ENCODE measurements at places on chromosomes 12 and 14. TPM values are rescaled to one million over a fixed set of nuclear protein-coding genes. Genes with fewer than 3 reads are reported as not detected.

GRCh38 chr14:104494483-104494882 lies 85.1 kb upstream of the C14orf180 start:
- no peak for DNase-seq

- DNase-seq = no peak
These were observed 269.9 kb downstream of the CACNA1C start for GRCh38 chr12:2322554-2323120.

DNA sequence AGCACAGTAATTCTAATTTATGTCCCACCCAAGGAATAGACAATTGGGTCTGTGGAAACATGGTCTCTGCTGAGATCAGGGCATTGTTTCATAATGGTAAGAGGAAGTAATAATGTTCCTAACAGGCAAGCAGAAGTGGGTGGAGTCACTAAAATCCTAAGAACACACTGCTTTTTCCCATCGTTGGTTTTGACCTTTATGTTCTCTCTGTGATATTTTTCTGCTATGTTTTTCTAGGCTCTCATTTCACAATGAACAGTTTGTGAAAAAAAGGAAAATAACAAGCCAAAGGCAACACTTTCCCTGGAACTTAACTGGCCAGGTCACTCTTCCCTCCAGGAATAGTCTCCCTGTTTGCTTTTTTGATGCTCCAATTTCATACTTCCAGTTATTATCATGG lies 80.6 kb upstream of the OVCH1 start:
- no peak for DNase-seq

DNA sequence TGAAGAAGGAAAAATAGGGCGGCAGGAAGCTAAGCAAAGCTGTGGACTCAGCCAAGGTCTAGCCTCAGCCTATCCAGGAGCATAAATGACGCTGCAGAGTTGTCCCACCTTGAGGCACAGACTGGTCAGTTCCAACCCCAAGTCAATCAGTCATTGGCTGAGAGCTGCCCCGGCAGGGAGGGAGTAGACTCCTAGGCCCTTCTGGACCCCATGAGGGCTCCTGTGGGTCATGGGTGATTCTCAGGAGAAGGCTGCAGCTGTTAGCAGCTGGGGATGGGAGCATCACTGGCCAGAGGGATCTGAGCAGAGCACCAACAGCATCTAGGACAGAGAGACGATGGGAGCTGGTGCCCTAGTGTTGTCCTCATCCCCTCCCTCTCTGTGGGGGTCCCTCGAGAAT lies 51.8 kb upstream of the ESRRB start:
- DNase-seq = no peak

DNA sequence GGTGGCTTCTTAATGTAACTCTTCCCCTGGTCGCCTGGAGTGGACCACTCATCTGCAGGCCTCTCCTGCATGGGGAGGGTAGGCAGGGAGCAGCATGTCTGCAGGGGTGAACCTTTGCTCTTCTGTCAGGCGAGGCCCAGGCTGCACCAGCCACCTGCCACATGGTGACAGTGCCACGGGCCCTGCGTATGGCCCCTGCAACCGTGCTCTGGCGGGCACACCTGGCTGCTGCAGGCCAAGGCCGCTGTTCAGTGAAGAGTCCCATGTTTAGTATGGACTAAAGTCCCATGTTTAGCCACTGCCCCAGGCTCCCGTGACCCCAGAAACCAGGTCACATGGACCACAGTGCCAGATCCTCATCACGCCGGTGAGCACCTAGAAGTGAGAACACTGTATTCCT lies 187.0 kb downstream of the ADGRD1 start:
- no peak for DNase-seq

DNA sequence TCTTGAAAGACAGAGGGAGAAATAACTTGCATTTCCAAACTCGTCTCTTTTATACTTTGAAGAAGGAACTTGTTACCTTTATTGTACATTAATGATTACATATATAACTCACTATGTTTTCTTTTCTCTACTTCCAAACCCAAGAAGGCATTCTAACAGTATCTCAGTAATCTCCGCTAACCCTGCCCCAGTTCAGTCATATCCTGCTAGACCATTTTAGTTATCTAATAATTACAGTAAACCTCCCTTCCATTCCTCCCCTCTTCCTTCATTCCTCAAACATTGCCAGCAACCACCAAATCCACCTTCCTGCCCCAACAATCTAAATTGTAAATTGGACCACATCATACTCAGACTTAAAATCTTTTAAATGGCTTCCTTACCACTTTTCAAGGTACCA lies 30.6 kb downstream of the STK38L start:
- DNase-seq = no peak

DNA sequence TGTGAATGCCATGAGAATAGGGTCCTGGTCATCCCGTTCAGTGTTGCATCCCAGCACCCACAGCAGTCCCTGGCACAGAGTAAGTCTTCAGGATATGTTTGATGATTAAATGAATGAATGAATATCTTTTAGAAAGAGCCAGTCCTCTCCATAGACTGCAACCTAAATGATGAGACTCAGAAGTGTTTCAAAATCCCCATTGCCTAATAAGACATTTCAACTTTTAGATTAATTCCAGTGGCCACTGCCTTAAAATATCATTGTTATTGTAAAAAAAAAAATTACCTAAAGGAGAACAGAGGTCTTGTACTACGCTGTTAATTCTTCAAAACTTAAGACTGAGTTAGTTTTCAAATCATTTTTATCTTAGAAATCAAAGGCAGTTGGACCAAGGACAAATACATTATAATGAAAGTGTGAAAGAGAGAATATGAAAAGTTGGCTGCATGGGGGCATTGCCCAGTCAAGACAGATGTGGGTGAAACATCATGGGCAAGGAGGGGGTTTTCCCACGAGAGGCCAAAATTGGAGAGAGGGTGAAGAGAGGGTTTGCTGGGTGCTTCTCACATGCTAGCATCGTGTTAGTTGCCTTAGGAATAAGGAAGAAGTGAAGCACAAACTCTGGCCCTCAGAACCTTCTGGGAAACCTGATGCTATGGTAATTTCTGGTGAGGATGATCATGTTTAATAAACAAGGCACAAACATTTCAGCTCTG lies 26.3 kb upstream of the CPM start:
- DNase-seq = no peak

DNA sequence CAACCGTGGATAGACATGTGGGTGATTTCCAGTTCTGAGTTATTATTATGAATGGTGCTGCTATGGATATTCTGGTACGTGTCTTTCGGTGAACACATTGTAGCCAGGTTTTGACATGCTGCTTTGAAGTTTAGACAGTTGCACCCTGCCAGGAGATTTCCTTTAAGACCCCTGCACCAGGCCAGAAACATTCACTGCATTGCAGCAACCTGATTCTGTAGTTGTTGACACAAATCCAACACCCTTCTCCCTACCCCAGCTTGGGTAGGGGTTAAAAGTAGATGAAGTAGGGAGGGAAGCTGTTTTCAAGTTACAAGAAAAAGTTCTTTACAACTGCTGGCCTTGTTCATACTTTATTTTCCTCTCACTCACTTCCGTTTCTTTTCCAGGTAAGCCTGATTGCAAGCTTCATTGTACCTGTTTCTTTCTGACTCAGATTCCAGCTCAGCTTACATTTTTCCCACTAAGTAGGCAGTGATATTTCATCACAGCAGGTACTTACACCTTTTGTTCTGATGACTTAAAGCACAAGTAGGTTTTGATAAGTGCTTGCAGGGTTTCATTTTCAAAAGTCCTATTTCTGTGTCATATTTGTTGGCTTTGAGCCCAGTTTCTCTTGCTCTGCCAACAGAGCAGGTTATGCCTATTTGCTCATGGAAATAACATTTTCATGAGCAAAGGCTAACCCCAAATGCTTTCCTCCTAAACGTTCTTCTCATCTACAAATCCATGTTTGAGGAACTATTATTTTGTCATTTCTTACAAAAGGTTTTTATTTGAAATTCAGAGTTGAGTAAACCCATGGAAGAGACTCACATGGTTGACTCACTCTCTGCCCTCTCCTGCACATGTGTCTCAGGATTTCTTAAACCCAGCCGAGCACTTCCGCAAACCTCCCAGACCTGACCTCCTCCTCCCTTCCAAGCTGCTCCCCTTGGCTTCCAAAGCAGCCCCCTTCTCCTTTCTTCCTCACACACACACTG lies 12.1 kb upstream of the LTA4H start:
- no peak for DNase-seq

- peak; percentile 7 for DNase-seq
These were observed 57.6 kb downstream of the ACADS start for GRCh38 chr12:120783197-120783596.

DNA sequence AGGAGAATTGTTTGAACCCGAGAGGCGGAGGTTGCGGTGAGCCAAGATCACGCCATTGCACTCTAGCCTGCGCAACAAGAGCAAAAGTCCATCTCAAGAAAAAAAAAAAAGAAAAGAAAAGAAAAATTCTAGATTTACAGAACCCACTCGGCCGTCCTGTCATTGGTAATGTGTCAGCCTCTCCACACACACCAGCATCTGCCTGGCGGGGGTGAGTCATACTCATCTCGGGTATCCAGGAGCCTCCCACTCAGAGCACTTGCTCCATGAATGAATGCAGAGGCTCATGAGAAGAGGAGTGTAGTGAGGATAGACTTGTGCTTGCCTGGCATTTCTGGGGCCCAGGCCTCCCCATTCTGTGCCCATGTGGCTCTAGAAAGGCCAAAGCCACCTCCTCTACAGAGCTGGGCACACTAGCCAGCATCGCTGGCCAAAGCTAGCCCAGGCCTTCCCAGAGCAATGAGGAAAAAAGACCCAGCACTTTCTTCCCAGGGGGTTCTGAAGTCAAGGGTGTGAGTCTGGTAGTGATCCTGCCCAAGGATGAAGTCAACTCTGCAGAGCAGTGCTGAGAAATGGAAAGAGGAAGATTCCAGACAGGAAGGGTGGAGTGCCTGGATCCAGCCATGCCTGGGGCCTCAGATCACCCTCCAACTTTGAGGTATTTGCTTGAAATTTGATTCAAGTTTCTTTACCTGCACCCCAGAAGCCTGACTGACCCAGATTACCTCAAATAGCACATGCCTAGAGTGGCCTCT lies 31.2 kb upstream of the KLC1 start:
- no peak for DNase-seq

- DNase-seq = no peak
These were observed 22.0 kb downstream of the POLE start for GRCh38 chr12:132665149-132665491.

DNA sequence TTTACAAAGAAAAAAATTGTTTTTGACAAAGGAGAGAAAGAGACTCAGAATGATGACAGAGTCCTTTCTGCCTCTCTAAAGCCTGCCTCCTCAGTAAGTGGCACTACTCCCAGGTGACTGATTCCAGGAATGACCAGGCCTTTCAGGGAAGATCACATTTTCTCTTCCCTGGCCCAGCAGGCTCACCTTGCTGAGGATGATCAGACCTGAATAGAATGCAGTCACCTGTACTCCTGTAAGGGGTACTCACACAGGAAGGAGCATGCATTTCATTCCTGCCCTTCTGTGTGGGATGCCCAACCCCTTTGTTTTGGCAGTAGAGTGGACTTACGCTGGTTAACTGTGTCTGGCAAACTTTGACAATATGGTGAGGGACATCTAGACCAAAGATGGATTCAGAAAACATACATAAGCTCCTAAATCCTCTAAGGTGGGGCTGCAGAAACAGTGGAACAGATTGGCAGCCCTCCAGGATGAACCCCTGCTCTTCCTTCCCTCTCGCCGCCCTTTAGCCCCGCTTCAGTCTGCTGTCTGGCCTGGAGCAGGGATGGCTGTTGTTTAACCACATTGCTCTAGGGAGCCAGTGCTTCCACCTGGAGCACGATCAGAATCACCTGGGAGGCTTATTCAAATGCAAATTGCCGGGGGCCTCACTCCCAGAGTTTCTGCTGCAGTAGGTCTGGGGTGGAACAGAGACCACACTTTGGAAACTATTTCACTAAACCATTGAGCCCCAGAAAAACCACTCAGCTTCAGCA lies 29.8 kb downstream of the ERG28 start:
- DNase-seq = no peak

DNA sequence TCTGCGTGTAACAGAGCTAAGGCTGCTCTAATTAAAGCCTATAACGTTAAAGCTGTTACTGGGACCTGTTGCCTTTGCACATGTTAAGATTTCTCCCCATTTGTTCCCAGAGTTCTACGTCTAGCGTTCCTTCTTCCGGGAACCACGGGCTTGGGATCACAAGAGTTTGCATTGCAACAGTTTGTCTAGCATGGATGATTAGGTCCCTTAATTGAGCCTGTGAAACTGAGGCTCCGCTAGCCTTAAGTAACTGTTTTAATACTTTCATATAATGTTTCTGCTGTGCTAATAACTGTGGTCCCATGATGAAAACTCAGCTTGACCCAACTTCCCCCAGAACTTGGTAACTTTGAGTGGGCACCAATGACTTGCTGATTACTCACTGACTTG lies 16.7 kb upstream of the LYZ start:
- DNase-seq = no peak

GRCh38 chr12:112684742-112685141 lies 106.8 kb upstream of the RPH3A start:
- no peak for DNase-seq

DNA sequence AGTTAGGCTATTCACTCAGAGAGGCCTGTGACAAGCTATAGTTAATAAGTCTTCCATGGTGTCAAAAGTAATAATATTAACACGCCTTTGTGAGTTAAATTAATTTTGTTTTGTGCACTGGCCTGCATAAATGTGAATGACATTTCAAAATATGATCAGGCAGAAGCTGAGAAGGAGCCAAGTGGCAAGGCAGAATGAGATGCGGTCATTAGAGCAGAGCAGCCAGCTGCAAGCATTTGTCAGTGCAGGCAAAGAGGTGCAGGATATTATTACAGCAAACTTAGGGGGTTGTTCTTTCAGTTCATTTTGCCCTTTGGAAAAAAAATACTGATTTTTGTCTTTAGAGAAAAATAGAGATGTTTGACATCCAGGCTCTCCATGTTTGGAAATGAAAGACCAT lies 364.5 kb downstream of the PAWR start:
- DNase-seq = no peak

GRCh38 chr14:99497341-99497740 lies 16.1 kb downstream of the CCNK start:
- DNase-seq = no peak

DNA sequence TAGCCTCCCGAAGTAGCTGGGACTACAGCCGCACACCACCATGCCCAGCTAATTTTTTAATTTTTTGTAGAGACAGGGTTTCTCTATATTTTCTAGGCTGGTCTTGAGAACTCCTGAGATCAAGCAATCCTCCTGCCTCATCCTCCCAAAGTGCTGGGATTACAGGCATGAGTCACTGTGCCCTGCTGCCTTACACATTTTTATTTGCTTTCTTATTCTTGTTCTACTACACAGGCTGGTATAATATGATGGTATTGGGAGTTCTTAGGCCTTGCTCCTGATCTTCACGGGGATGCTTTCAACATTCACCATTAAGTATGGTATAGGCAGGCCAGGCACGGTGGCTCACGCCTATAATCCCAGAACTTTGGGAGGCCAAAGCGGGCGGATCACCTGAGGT lies 21.2 kb downstream of the DGLUCY start:
- no peak for DNase-seq

The ARMH4 gene
- total RNA-seq = 1.2 TPM

The CYP27B1 gene
- 5.4 TPM for total RNA-seq

The ADGRD1 gene
- 239 TPM for total RNA-seq

The NTN4 gene
- total RNA-seq = 86.7 TPM

The CISTR gene
- total RNA-seq = not detected

The PLEK2 gene
- total RNA-seq = 5.9 TPM

The MYF6 gene
- not detected for total RNA-seq

The GLT8D2 gene
- 0.26 TPM for total RNA-seq

The LBHD2 gene
- not detected for total RNA-seq
